ENCODE measurements at places on chromosomes 5 and 9.

- no peak for DNase-seq
Measured at GRCh38 chr9:38083858-38084555, 15.0 kb upstream of the SHB start.

DNA sequence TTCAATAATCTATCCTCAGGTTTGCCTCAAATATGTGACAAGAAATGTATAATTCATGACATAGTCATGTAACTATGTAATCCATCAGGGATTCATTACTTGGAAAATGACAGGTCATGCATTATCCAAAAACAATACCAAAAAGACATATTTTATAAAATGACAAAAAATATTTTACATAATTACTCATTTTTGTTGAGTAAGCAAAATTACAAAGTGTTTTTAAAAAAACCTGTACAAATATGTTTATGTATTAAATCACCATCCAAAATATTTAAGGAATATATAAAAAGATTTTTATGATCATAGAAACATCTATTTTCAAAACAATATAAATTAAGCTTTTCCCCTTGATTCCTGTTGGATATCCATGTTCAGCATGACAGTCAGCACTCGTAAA is 36.7 kb upstream of the ITGA2 start:
- DNase-seq: no peak

GRCh38 chr5:132473019-132473531 is 17.5 kb downstream of the IRF1 start:
- no peak for DNase-seq

DNA sequence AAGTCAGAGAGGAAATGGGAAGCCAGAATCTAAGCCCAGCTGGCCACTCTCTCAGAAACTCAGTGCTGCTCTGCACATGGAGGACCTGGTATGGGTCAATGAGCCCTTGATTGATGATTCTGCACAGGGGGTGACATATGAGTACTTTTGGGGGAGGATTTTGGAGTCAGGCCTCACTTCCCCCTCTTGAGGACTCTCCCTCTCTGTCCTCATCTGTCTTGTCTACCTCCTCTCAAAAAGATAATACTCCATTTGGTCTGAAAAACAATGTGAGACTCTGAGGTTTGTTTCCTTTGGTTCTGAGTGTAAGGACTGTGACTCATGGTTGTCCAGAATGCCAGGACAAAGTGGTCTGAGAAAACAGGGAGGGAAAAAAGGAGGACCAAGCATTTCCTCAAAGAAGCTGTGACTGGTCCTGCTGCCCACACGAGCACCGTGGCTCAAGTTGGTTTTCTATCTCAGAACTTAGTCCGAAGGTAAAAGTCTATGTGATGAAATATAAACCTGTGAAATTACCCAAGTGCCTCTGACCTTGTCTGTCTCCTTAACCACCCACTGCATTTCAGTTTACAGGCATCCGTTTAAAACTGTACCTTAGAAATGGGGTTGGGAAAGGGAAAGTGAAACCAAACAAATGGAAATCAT is 11.1 kb downstream of the TTC39B start:
- DNase-seq: no peak

DNA sequence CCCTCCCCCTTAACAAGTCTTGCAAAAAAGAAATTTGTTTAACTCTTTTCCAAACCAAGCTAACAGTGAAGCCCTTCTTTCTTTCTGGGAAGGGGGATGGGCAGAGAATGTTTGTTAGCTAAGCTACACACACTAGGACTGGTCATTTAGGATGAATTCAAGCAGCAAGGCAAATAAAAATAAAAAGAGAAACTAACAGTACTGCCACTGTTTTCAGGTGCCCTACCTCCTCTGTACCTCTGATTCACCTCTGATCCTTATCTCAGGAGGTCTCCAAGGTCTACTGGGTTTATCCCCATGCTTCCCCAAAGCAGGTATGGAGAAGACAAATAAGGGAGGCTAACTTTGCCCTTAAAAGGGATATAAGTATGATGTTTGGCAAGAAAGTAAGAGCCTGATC is 52.9 kb downstream of the ELL2 start:
- no peak for DNase-seq

DNA sequence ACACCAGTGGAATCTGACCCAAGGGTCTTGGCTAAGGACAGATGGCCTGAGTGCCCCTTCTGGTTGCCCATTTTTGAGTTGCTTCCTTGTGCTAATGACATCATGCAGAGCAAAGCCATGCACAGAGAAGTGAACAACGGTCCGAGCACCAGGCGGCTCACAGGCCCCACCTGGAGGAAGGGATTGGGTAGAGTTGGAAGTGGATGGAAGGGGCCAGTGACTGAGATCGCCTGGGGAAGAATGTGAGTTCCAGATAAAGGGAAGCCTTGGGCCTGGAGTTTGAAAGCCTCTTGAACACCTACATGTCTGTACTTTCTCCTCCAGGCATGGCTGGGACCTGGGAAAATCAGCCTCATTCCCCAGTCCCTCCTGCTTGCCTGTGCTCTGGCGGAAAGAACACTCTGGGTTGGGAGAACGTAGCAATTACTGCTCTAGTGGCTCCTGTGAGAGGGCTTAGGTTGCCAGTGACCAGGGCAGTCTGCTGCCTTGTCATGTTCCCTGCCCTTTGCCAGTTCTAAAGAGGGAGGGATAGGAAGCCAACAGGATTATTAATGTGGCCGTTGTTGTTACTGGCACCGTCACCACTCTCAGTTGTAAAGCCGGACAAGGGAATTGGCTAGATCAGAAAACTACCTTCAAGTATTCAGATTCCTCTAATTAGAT is 62.5 kb upstream of the PTPN3 start:
- peak; percentile 14 for DNase-seq

DNA sequence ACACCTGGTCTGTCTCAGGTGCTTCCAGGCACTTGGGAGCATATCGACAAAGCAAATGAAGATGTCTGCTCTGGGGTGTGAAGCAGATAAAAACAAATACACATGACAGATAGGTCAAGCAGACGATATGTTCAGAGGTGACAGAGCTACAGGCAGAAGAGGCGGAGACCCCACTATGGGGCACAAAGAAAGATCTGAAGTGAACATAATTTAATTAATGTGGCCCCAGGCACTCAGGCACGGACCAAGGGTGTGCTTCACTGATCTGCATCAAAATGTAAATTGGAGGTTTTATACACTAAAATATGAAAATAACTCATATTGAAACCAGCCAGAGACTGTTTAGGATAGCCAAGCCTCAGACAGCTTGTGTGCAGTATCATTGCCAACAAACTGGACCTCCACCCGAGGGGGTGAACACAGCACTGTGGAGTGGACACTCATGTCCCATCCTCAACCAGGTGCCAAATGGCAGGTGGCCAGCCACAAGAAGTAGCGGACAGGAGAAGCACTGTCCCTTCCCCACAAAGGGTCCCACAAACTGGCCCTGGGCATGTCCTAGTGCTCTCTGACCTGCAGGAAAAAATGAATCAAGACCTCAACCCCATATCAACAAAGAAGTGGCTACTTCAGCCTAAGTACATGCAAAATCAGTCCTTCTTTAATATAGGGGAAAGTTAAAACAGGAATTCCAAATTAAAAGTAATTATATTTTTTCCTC is 29.2 kb downstream of the ROR2 start:
- no peak for DNase-seq

DNA sequence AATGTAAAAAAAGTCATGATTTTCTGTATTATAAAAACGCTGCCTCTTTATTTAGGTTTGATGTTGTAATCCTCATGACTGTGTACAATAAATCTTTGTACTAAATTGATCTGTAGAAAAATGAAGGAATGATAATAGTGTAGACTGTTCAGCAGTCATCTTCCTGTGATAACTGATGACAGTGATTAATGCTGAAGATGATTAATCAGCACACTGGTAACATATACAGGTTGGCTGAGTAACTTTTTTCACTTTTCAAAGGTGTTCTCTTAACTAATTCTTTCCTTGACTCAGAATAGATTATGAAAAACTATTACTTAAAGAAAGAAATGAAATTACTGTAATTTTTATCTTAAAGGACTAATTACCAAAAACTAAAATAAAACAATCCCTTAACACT is 122.5 kb downstream of the RFX3 start:
- no peak for DNase-seq

DNA sequence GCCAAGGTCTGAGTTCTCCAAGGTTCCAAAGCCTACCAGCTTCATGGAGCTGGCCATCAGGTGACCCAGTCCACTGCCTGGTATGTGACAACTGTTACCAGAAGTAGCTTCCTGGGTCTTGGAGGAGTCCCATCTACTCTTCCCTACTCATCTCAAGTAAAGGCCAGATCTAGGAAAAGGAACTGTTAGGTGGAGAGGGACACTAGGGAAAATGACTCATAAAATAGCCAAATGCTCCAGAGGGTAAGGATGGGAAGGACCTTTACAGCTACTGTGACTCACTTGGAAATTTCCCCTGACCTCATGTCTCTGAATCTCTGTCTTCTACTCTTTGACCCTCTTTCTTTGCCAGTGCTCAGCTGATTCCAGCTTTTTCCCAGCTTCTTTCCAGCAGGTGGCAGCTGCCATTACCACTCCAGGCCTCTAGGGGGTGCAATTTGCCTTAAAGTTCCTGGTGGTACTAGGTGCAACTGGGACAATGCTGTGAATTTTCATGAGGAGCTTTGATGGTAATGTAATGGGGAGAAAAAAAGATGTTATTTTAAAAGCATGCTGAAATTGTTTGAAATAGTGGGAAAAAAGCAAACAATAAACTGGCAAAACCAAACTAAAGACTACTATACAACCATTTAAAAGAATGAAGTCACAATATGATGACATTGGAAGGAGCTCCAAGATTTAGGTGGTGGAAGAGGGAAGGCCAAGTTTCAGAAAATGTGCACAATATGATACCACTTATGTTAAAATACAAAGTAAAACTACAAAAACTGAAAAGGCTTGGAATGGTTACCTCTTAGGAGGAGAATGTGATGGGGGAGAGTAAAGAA is 27.1 kb upstream of the MYORG start:
- peak; percentile 80 for DNase-seq

GRCh38 chr9:87644659-87645058 is 81.3 kb upstream of the CTSL start:
- DNase-seq: no peak

DNA sequence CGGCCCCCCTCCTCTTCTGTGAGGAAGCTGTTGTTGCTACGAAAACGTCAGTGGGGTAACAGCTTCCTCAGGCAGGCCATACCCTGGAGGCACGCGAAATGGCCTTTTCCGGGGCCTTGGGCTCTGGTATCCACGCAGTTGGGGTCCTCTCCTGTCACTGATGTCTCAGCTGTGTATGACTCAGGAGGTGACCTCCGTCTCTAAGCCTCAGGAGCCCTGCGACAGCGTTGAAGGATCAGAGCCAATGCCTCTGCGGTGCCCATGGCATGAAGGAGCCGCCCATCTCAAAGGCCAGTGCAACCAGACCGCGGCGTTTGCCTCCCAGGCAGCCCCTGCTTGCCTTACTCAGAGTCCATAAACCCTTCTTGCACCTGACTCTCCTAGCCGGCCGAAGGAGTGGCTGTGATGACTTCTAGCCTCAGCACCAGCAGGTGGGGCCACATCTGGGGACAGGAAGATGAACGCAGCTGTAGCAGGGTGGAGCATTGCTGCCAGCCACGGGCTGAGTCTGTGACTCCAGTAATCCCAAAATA is 1.0 kb upstream of the MXD3 start:
- DNase-seq: no peak

DNA sequence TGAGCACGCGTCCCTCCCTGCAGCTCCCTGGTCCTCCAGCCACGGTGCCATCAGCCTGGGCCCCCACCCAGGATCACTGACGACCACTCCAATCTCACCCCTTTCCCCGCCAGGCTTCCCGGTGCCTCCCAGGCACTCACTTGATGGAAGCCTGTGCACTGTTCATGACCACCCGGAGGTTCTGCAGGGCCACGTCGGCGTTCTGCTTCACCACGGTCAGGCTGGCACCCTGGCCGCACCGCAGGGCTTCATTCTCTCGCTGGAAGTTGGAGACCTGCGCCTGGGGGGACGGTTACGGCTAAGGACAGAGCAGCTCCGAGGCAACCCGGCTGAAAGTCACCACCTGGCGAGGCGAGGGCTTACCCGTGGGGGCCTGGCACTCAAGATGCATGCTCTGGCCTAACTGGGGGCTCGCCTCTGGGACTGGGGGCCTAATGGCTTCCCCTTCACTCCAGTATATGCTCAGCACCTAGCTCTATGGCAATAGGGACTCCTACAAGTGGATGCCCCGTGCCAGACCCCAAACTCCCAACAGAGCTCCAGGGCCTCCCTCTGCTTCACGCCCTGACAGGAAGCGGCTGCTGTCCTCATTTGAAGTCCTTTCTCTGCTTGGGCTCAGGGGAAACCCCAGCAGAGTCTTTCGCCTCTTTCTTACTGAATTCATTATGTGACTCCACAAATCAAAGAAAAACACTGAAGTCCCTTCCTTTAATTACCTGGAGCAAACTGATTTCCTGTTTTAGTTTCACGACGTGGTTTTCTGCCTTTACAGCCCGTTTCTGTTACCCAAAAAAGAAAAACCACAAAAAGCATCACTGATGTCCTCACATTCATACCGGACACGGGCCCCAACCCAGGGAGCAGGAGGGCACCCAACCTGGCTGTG is 4.2 kb upstream of the SNAPC4 start:
- no peak for DNase-seq

DNA sequence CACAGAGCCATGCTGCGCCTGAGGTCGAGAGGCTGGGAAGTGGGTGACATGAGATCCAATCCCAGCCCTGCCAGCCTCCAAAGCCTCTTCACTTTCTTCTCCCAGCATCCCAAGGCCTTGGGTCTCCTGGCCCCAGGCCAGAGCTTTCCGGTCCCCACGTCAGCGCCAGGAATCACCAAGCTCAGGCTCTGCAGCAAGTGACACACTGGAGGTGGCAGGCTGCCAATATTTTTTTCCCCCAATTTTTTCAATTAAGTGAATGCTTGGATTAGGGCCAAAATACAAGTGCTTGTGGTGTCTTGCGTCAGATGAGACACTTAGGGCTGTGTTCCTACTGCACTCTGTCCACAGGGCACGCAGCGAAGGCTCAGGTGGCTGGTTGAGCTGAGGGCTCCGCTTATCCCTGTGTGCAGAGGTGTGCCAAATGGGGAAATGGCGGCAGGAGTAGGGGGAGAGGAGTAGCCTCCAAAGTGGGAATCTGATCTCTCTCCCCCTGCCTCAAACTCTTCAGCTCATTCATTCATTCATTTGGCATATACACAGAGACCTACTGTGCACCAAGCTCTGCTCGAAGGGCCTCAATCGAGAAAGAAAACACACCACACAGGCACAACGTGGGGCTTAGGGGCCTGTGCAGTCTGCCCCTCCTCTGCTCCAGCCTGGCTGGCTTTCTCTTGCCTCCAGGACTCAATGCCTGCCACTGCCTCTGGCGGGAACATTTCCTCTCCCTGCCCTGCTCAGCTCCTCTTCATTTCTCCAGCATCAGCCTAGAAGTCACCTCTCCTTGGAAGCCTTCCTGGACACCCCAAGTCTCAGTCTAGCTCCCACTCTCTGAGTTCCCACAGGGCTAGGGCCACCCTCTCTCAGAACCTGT is 16.6 kb downstream of the SH3PXD2B start:
- DNase-seq: no peak

- DNase-seq: no peak
Measured at GRCh38 chr9:113380869-113381378, 4.1 kb upstream of the HDHD3 start.

- no peak for DNase-seq
Measured at GRCh38 chr5:60334281-60334713, 365.7 kb downstream of the DEPDC1B start.

GRCh38 chr5:15300141-15300540 is 199.8 kb upstream of the FBXL7 start:
- no peak for DNase-seq
